ENCODE measurements at places on chromosomes 16 and 17. TPM values are rescaled to one million over a fixed set of nuclear protein-coding genes. Genes with fewer than 3 reads are reported as not detected.
A peak's percentile ranks its signal among the peaks of the same experiment; 100 is the strongest.

Gene CDH3
- not detected for total RNA-seq

Gene MT1A
- not detected for total RNA-seq

Gene KRTAP9-8
- total RNA-seq = not detected

- DNase-seq = no peak
Measured at GRCh38 chr17:63156986-63157385, 191.0 kb downstream of the TANC2 start.

GRCh38 chr17:68296217-68297191 lies 5.2 kb downstream of the ARSG start:
- no peak for DNase-seq

DNA sequence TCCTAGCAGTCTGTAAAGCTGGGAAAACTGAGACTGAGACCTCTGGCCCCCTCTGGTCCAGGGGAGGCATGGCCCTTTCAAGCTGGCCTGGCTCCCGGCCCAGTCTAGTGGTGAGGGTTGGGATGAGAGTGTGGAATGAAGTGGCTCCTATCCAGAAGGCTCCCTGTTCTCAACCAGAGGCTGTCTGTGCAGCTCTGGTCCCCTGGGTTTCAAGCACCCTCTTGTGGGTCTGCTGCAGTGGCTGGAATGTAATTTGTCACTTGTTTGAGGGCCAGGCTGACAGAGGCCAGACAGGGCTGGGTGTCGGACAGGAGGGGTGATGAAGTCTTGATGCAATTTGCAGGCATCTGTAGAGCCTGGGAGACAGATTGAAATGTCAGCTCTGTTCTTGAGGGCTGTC lies 22.1 kb upstream of the PHF12 start:
- peak; percentile 46 for DNase-seq

DNA sequence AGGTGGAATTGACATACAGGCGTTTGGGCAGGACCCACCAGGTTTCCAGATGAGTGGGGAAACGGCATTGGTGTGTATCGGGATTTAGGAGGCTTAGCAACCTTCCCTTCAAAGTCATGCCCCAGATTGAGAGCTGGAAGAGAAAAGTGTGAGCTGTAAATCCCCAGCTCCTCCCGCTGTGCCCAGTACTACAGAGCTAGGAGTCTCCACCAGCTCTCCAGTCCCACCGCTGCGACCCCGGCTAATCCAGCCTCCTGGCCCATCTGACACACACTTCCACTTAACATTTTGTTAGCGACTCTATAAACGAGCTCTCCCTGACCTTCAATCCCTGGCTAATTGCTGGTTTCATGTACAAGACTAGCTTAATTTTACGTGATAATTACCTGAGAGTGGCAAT lies 29.9 kb upstream of the LHX1 start:
- no peak for DNase-seq

- peak; percentile 65 for DNase-seq
Measured at GRCh38 chr17:27276653-27277156, 17.2 kb upstream of the WSB1 start.

Data from IMR-90 (cell line).